ENCODE measurements at places on chromosomes 11 and 22.

- peak; percentile 67 for DNase-seq
Measured at GRCh38 chr11:36594316-36594989, at the start of gene IFTAP. Gene IFTAP (plus strand): TSS chr11:36594502. CDS start chr11:36610104, 15,602 bp downstream.

DNA sequence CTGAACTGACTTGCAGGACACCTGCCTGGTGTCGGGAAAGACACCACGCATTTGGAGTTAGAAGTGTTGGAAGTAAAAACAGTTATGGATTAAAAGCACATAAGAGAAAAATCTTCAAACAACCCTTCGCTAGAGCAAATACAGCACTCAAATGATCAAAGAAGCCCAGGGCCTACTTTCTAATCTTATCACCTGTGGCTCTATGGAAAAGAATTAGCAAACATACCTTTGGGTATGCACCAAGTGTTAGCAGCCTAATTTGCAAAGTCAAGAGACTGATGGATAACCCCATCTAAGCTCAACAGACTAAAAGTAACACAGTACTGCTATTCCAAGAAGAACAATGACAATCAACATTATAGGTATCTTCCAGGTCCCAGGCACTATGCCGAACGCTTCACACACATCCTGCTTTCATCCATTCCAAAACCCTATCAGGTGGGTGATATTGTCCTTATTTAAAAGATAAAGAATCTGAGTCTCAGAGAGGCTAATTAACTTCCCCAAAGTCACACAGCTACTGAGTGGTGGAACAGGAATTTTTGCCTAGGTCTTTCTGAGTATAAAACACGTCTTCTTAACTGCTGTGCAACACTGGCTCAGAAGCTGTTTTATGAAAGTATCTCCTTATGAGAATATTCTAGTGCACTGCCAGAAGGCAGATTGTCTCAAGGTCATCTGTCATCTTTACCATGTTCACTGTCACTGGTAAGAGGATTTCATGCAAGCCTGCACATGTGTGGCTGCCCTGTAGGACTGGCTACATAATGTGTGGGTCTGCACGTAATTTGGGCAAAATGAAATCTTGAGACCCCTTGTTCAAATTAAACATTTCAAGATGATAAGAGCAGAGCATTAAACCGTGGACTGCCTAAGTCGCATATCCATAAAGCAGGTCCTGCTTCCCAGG lies 16.4 kb downstream of the SLC1A2 start:
- DNase-seq, result no peak

DNA sequence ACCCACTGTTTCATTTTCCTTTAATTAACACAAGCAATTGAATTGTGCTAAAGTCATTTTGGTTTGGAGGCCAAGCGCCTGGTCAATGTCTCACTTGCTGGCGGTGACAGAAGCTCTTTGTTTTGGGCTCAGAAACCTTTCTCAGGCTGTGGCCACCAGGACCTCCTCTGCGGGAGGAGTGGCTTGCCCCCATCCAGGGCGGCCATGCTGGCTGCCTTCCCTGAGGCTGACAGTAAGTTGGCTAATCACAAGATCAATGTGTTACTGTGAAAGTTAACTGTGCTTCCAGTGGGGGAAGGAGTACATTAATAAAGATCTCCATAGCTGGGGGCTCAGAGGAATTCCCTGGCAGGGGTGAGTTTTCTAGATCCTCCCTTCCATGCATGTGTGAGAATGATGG lies 1074.5 kb downstream of the NTM start:
- no peak for DNase-seq

GRCh38 chr11:134252346-134253187 lies 585 bp downstream of the THYN1 start:
- peak; percentile 18 for DNase-seq

- DNase-seq, result no peak
Measured at GRCh38 chr11:10004526-10005113, 289.4 kb downstream of the SBF2 start.

DNA sequence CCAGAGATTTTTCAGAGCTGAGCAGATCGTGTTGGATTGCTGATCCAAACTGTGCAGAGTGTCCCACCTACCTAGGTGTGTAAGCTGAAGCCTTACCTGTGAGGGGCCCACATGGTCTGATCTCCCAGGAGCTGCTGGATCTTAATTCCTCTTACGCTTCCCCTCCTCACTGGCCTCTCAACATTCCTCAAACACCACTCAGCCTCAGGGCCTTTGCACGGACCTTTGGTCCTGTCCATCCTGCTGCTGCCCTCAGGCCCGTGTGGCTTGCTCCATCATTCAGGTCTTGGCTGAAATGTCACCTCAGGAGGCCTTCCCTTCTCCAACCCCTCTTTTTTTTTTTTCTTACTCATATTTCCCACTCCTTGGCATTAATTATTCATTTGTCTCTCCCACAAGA lies 21.1 kb upstream of the RAB1B start:
- DNase-seq, result no peak

- no peak for DNase-seq
Measured at GRCh38 chr11:60954421-60954820, 2.4 kb upstream of the SLC15A3 start.

GRCh38 chr11:14980854-14981253 lies 8.7 kb upstream of the CALCA start:
- no peak for DNase-seq

DNA sequence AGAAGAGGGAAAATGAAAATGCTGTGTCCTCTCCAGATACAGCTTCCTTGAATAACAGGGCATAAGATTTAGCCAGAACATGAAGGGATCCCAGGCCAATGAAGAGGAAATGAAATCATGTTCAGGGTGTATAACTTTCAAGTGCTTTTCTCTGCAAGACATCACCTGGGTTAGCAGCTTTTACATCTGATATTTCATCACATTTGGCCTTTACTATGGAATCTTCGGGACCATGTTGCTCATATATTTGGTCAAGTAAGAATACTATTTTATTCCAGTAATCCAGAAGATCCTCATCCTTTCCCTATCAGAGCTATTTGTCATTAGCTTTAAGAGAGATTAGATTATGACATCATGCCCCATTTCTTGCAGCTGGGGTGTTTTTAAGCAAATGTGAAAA lies 66.3 kb upstream of the OR5AK2 start:
- DNase-seq, result no peak

- no peak for DNase-seq
Measured at GRCh38 chr11:70872955-70873735, 379.2 kb downstream of the SHANK2 start.

GRCh38 chr11:99079576-99079975 lies 58.8 kb downstream of the CNTN5 start:
- no peak for DNase-seq

GRCh38 chr11:65083134-65083833 lies 556 bp downstream of the CDCA5 start:
- no peak for DNase-seq

GRCh38 chr11:62054484-62055121 lies 69.2 kb upstream of the INCENP start:
- no peak for DNase-seq

DNA sequence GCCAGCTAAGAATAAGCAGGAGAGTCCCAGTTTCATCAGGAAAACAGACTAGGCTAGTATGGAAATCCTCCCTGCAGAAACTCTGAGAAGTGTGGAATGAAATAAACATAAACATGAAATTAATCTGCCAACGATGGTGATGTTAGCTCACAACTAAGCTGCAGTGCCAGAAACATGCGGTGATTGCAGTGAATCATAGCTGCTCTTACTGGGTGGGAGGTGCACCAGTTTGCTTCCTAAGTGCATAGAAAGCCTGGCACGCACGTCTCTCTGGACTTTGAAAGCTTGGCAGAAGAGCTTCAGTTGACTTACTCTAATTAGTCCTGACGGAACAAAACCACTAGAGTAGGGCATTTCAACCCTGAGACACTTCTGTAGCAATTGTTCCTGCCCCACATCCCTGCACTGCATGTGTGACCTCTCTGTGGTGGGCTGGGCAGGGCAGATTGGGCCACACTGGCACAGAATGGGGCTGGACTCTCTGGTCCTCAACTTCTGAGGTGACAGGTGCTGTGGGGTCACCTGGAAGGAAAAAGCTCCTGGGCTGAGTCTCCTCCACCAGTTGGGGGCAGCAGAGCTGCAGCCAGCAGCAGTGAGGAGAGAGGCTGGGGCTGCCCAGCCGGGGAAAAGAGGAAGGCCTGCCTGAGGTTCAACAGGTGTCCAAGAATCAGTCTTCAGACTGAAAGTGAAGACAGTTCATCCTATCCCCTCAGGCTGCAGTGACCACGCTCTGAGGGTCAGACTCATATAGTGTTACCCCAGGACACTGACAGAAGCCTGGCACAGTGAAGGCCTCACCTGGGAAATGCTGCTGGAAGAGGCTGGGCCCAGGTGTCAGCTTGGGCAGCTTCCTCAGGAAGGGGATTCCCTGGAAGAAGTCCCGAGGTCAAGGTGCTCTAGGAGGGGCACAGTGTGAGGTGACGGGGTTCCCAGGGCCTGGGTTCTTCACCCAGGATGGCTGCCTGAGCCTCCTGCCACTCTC lies 40.5 kb downstream of the GGTLC2 start:
- DNase-seq, result no peak

GRCh38 chr11:78313181-78313795 lies 104.3 kb downstream of the GAB2 start:
- no peak for DNase-seq

DNA sequence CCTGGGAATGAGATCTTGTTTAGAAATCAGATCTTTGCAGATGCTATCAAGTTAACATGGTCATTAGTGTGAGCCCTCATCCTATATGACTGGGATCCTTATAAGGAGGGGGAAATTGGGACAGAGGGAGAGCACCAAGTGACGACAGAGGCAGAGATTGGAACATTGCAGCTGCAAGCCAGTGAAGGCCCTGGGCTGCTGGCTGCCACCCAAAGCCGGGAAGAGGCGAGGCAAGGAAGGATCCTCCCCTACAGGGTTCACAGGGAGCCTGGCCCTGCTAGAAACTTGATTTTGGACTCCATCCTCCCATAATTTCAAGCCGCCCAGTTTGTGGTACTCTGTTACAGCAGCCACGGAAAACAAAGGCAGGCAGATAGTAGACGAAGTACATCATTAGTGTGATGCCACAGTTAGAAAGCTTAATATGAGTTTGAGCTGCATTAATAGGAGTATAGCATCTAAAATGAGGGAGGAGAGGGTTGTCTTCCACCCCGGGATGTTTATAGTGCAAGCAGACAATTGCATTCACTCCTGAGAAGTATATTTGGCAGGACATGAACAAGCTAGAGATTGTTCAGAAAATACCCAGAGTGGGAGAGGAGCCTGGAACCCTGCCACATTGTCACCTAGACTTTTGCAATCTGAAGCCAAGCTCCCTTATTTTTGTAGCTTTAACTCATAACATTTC lies 56.8 kb upstream of the CLMP start:
- DNase-seq, result peak; percentile 51

DNA sequence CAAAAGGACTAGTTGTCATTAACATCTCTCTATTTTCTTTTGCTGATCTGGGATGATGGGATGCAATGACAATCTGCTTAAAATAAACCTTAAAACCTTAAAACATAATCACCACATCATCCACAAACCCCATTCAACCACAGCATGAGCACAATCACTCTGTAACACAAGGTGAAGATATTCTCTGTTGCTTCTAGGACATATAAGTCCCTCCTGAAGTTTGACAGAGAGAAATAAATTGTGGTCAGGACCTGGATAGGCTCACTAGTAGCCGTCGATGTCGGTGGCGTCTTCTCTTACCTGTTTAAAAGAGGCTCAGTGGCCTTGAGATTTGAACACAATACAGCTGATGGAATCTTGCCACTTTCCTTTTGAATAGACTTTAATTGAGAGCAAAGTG lies 47.9 kb downstream of the WT1 start:
- DNase-seq, result no peak

- no peak for DNase-seq
Measured at GRCh38 chr11:12981676-12982522, 27.2 kb upstream of the RASSF10 start.
